AG04449 (cell line): ENCODE measurements at places on chromosomes 13 and 19.

DNA sequence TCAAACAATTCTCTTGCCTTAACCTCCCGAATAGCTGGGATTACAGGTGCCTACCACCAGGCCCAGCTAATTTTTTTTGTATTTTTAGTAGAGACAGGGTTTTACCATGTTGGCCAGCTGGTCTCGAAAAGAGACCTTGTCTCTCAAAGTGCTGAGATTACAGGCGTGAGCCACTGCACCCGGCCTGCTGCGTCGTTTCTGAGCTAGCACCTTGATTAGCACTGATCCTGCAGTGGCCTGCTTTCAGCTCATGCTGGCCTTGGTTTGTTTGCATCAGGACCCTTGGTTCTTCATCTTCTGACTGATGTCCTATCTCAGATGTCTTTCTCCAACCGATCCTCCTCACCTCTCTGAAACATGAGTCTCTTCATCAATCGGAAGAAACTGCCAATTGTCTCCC is 4.9 kb upstream of the TFDP1 start:
- DNase-seq: no peak

DNA sequence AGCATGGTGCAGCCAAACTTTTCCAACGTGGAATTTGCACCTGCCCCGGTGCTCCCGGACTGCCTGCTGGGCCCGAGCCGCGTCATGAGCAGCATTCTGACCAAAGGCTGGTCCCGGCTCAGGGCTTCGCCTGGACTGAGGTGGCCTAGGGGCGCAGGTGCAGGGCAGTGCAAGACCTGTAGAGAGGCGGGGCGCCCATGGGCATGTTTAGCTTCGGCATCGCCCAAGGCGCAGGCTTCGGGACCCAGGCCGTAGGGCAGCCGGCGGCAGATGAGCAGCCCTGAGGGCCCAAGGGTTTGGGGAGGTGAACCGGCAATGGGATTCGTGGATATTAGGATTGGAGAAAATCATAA is 23.8 kb downstream of the LRFN3 start:
- no peak for DNase-seq

- no peak for DNase-seq
Measured at GRCh38 chr13:100175078-100175802, 86.3 kb downstream of the PCCA start.

- no peak for DNase-seq
Measured at GRCh38 chr19:953445-954271, 27.8 kb downstream of the ARID3A start.
